ENCODE measurements at places on chromosomes 13 and 19.

- no peak for DNase-seq
Observed at GRCh38 chr13:51222686-51223559, 725 bp downstream of the FAM124A start.

DNA sequence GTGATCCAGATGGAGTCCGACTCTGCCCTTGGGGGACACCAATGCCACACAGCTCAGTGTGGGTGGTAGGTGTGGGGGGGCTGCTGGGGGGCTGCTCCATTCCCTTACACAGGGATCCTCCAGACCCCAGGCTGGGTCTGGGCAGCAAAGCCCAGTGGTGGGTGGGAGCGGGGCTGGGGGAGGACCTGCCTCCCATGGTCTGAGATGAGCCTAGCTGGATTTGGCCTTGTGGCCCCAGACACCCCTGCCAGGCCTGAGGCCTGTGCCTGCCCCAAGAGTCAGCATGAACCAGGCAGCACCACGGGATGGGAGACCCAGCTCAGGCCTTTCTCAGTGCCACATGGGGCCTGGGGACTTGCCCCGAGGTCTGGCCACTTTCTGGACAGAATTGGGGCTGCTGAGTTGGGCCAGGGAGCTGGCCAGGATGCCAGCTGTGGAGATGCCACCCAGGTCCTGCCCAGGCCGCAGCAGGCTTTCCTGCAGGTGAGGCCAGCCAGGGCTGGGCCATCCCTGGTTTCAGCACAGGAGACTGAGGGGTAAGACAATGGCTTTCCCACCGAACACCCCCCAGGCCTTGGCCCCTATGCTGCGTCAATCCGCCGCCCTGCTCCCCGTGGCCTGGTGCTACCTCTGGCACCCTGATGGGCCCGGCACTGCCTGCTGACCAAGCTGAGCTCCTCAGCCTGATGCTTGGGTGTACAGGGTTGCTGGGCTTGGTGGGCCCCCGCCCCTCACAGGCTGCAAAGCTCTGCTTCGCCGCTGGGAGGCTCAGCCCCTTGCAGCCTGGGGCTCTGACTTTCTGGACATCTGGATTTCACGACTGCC is 24.2 kb downstream of the CEBPG start:
- DNase-seq, result no peak

GRCh38 chr13:71399631-71400215 is 467.3 kb downstream of the DACH1 start:
- no peak for DNase-seq

- DNase-seq, result no peak
Observed at GRCh38 chr13:76638181-76638580, 248.0 kb downstream of the KCTD12 start.
